AG04450 (cell line): ENCODE measurements at places on chromosomes 1 and 21. TPM values are rescaled to one million over a fixed set of nuclear protein-coding genes. Genes with fewer than 3 reads are reported as not detected.

DNA sequence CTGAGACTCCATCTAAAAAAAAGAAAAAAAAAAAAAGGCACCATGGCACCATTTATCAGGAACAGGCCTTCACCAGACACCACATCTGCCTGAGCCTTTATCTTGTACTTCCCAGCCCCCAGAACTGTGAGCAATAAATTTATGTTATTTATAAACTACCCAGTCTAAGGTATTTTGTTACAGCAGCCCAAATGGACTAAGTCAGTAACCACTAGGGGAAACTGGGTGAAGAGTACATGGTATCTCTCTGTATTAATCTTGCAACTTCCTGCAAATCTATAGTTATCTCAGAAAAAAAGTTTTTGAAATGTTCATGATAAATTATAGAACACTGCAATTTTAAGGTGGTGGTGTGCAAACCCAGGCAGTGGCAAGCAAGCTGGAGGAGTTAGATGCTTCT lies 114.3 kb downstream of the LAMC2 start:
- DNase-seq: no peak

The HHAT gene
- polyA plus RNA-seq: 4.8 and 5.1 TPM in 2 replicates

DNA sequence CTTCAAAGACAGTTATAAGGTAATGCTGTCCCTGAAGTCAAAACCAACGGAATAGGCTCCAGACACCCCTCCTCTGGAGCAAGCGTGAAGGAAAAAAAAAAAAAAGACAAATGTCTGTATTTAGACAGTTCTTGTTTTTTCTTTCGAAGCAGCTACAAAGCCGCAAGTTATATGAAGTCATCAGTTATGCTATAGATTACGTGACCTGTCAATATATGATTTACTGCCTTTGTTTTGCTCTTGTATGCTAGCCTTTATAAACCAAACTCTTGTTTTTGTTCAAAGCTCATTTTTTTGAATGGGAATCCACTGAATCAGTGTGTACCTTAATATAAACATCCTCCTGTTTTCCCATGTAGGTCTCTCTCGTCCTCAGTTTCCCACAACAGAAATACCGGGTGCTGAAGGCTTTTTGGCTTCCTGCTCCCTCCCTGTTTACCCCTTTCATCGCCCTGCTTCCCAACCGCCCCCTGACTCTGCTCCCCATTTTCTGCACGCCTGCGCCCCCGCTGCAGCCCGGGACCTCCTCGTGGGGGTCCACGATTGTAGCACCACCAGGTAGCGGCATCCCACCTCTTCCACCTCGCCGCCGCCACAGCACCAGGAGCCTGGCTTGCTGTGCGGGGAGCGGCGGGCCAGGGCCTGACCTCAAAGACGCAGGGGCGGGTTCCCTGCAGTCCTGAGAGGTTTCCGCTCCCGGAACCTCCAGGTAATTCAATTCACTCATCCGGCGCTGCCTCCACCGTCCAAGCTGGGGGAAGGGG lies 5.2 kb upstream of the ZNF678 start:
- DNase-seq: no peak

- no peak for DNase-seq
These were observed 883.4 kb upstream of the B3GALT2 start for GRCh38 chr1:194069831-194070218.

DNA sequence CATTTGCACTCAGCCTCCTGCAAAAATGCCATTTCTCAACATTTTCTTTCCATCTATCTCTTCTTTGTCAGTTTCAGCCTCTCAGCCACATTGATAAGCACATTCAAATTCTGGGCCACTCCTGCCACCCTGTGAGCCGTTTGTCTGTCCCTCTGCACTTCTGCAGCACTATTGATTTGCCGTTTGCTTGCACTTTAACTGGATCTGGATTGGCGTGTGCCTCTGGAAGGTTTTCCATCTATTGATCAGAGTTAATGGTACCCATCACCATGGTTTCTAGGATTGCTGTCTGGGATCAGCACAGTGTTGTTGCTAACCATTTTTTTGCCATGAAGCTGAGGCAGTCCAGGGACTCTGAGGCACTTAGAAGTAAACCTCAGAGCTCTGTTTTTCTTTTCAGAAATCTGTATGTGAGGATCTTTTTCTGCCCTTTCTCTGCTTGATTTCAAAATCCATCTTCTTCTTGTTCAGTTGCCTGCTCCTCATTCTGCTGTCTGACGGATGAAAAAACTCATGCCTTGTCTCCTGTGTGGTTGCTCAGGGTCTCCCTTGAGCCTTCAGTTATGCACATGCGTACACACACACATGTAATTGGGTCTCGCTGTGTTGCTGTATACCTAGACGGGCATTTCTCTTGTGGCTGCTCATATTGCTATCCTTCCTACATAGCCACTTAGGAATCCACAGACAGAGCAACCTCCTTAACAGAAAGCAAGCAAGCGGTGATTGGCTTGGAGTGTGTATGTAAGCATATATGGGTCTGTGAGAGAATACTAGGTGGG lies 67.9 kb downstream of the NOS1AP start:
- DNase-seq: no peak
